SK-N-SH (cell line): ENCODE measurements at places on chromosomes 1 and 21.

DNA sequence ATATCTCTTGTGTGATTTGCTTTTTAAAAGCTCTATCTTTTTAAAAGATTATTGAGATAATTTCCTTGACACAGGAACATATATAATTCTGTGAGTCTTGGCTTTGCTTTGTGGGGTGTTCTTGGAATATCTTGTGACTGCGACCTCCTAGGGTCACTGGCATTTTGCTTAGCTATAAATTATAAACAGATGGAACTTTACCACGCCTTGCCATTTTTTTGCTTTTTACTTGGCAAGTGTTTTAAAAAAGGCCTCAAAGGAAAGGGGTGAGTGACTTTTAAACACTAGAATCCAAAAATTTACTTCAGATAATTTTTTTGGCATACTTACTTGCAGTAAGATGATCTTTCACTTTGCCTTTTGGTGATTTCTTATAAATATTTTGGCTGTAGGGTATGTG is 43.6 kb downstream of the ALG6 start:
- no peak for DNase-seq

DNA sequence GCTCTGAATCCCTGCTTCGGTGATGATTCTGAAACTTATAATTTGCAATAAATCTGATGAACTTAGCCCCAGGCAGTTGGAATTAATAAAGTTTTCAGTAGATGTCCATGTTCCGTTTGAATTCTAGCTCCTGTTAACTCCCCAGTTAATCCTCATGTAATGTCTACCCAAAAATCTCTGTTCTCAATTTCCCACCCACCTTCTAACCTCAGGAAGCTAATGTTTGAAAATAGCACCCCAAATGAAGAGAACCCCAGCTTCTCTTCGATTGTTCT is 3.6 kb downstream of the MYOG start:
- DNase-seq, result no peak

DNA sequence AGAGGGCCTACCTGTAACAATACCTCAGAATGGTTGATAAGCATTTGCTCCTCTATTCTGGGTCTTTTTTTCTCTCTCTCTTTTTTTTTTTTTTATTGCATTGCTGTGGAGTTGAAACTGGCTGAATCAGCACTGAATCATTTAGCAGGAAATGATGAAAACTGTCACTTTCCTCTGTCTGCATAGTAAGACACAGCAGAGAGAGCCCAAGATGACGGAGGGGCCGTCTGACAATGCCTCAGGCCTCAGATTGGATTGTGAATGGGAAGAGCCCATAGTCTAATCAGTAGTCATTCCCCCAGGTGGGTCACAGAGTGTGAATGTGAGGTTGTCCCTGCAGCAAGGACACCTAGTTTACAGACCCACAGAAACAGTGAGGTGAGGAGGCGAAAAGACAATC is 193.2 kb upstream of the PLXNA2 start:
- DNase-seq, result no peak

GRCh38 chr1:151519667-151520066 is 8.5 kb downstream of the CGN start:
- no peak for DNase-seq
